ENCODE measurements at places on chromosomes 16 and 17. TPM values are rescaled to one million over a fixed set of nuclear protein-coding genes. Genes with fewer than 3 reads are reported as not detected.

- H3K27ac ChIP-seq: no peak overlapping the region
- no peaks in the 10 kb centered on the region for H3K4me1 ChIP-seq
- no peak overlapping the region for H3K4me3 ChIP-seq
- peaks cover 3% of the 10 kb centered on the region for H3K27me3 ChIP-seq
Measured at GRCh38 chr16:66290431-66290830, 76.1 kb upstream of the CDH5 start.

DNA sequence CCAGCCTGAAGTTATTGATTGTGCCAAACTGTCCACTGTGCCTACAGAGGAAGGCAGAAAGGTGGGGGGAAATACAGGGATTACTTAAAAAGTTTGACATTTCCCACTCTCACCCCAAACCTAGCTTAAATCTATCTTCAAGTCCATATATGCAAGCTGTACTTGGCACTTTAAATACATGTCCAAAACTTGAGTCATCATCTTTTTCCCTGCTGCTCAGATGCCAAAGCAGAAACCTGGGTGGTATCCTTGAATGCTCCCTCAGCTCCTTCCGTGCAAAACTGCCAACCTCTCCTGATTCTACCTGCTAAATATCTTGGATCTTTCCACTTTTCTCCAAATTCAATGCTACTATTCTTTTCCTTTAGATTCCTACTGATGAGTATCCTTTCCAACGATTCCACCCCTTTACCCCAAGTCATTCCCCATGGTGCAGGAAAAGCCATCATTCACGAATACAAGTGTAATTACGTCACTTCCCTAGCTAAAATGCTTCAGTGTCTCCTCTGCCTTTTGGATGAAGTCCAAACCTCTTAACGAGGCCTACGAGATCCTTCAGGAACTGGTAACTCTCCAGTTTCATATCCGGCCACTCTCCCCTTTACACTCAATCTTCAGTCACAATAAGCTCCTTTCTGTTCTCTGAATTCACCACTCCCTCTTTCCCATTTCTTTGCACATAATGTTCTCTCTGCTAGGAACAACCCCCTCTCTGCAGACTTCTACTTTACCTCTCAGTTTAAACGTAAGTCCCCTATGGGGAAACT is 9.3 kb downstream of the BECN1 start:
- H3K27ac ChIP-seq: peak overlapping the region; percentile 80
- H3K36me3 ChIP-seq: peaks cover 92% of the 10 kb centered on the region
- no peak overlapping the region for H3K4me3 ChIP-seq
- DNase-seq: no peak
- no peaks in the 10 kb centered on the region for H3K27me3 ChIP-seq

SMIM22 gene
- not detected for total RNA-seq

IL17C gene
- not detected for total RNA-seq

All from tibial nerve (tissue), 4 donors.